Mesenteric fat pad (tissue), 1 donor: ENCODE measurements at places on chromosomes 2 and 18. TPM values are rescaled to one million over a fixed set of nuclear protein-coding genes. Genes with fewer than 3 reads are reported as not detected.
A peak's percentile ranks its signal among the peaks of the same experiment; 100 is the strongest.

DNA sequence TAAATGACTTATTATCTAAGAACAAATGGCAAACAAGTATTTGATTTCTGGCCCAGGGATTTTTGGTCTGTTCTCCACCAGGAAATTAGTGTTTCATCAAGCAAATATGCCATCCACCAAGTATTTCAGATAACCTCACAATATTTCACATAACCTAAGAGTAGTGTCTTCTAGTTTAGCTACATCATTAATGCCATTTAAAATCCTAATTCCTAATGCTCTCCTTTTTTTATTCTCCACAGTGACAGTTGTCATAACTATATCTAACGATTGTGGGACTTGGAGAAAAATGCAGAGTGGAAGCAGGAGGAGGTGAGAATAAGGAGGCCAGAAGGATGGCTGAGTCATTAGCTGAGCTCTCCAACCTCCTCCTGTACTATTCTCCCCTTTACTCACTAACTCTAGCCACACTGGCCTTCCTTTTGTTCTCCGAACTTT, 58.5 kb upstream of the CTLA4 start:
- DNase-seq = no peak

DNA sequence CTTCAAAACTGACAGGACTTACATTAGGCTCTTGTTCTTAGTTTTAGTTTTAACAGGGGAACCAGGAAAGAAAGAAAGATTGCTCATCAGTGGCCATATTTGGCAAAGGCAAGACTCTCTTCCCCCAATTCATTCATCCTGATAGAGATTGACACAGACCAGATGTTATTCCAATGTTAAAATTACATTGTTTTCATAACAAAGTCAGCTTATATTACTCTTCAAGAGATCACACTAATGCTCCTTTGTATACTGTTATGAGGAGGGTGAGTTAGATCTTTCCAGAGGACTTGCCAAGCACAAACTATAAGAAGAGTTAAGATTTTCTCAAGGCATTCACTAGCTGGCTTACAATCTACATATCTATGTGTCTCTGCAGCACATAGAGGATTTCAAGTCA, 252.1 kb downstream of the SLC8A1 start:
- no peak for DNase-seq

Gene ELOA2
- total RNA-seq = not detected

GRCh38 chr2:148603562-148603920, 41.0 kb upstream of the EPC2 start:
- no peak for DNase-seq

Gene ANXA4
- total RNA-seq = 58.3 TPM

Gene NCKAP5
- 1.7 TPM for total RNA-seq

GRCh38 chr2:101827246-101827645, 129.7 kb downstream of the MAP4K4 start:
- DNase-seq = no peak

DNA sequence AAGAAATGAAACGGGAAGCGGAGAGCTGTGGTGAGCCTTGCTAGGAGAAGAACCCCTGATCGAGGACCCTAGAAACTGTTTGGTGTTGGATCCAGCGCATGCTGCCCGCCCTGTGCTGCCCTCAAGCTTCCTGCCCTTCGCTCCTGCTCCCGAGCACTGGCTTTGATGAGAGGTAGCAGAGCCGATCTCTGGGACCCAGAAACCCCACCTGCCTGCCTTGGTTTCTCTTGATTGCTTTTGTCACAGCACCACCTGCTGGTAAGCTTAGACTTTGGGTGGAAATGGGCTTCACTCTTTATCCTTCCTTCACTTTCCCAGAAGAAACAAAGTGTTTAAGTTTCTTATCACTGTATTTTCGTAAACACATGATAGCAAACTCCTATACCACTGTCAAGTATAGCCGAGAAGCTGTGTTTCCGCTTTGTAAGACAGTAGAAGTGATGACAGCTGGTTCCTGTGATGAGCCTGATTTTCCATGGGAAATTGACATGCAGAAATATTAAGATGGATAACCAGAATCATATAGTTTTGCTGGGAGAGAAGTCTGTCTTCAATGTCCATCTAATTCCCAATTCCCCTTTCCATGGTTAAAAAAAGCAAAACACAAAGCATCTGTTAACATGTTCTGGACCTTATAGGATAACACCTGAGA, 267.4 kb downstream of the PHLPP1 start:
- DNase-seq = no peak

Gene APCDD1
- 232 TPM for total RNA-seq

DNA sequence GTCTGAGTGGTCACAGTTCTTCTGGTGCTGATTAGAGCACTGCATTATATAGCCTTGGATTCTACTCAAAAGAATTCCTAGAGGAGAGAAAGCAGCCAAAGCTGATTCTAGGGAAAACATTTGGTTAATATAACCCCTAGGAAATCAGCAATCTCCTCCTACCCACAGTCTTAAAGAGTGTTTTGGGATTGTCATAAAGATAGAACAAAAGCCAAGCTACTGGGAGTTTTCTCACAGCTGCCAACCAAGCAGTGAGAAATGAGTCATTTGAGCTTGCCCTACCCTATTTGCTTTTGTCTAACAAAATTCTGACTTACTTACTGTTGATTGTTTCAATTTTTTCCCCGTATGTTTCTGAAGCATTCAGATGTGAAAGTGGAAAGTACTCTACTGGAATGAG, 469.3 kb downstream of the PLCL1 start:
- DNase-seq = no peak

GRCh38 chr2:121193185-121193584, 91.8 kb downstream of the TFCP2L1 start:
- DNase-seq = peak; percentile 3

Gene UNC80
- not detected for total RNA-seq

DNA sequence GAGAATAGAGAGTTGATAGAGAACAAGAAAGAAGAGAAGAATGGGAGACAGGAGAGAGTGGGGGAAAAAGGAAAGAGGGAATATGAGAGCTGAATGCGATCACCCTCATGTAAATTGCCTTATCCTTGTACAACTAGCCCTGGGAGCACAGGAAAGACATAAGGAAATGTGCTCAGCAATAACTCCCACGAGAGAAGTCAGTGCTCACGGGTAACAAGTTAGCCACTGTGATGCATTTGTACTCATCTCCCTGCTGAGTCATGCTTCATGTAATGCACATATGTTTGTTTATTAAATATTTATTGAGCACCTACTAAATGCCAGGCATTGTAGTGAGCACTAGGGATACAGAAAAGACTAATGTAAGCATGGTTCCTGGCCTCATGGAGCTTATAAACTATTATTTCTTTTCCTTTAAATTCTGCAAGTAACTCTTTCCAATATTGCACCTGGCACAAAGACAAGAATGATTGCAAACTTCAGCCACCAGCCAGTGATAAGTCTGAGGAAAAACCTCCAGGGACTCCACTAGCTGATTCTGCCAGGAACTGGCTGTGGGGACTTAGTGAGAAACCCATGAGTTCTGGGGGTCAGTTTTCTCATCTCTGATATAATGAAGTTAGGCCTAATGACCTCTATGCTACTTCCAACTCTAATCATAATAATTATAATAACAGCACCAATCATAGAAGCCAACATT, 124.1 kb downstream of the LNPK start:
- no peak for DNase-seq

DNA sequence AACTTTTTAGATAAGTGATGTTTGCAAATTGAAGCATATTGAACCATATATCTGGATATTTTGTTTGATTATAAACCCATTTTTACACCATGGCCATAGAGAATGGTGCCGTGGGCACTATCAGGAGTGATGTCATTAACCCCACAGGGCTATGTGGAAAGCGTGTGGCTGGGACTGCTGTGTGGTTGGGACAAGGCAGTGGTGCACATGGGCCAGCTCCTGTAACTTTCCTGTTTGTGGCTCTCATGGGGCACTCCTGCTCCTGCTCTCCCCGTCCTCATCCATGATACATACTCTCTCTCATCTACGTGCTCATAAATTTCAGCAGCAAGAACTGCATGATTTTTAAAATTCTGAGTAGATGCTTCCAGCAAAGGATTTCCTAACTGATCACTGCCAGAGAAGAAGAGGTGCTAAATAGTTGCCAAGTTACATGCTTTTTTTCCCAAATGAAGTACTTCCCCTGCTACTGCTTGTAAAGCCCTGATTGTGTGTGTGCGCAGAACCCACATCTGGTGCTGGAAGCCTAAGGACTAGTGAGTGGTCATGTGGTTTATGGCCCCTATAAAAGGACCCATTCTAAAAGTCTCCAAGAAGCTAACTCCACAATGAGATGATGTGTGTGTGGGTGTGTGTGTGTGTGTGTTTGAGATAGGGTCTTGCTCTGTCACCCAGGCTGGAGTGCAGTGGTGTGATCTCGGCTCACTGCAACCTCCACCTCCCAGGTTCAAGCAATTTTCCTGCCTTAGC, 240.8 kb downstream of the NEDD4L start:
- no peak for DNase-seq

Gene IL37
- total RNA-seq = not detected

Gene CDK15
- total RNA-seq = 1.9 TPM

DNA sequence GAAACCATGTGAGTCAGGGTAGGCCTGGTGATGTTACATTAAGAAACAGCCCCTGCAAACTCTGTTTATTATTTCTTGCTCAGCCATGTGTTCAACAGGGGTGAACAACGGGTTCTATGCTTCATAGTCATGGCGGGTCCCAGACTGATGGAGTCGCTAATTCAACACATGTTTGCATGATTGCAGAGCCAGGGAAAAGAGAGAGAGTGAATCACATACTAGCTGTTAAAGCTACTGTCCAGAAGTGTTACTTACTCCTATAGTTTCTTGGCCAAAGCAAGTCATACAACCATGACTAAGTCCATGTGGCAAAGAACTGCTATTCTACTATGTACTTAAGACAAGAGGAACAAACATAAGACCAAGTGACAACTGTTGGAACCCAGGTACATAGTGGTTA, 241.2 kb upstream of the SKOR2 start:
- DNase-seq = no peak

Gene DIPK1C
- not detected for total RNA-seq

Gene CYP27A1
- 20.5 TPM for total RNA-seq

Gene CYTIP
- total RNA-seq = 16.0 TPM

DNA sequence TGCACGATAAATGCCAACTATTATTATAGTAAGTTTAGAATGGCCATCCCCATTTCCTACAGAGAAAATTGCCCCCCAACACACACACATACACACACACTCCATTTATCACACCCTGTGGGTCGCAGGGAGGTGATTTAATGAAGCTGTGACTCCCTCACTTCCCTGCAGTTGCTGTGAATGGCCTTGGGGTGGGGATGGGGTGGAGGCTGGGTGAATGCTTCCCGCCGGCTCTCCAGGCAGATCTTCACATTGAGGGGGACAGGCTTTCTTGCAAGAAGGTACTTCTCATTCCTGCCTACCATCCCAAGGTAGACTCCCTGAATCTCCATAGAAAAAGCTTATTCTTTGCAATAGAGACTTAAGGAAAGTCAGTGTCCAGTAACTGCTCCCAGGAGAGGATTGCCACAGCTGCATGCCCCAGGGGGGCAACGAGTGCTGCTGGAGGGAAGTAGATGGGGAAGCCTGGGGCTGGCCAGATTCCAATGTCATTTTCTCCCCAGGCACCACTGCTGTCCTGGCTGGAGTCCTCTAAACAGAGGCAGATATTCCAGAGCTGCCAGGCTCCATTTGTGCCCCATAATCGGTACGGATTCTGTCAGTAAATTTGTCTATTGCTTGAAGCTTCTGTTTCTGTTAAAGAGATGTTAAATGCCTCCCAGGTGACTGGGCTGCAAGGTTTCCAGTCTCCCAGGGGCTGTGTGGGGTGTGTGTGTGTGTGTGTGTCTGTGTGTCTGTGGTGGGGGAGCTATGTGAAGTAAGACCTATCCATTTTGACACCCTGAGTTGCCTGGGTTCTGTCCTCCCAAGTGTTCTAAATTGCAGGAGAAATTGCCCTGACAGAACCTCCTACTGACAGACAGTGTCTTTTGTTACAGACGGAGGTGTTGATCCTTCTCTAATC, 265.5 kb downstream of the SRBD1 start:
- DNase-seq = no peak

DNA sequence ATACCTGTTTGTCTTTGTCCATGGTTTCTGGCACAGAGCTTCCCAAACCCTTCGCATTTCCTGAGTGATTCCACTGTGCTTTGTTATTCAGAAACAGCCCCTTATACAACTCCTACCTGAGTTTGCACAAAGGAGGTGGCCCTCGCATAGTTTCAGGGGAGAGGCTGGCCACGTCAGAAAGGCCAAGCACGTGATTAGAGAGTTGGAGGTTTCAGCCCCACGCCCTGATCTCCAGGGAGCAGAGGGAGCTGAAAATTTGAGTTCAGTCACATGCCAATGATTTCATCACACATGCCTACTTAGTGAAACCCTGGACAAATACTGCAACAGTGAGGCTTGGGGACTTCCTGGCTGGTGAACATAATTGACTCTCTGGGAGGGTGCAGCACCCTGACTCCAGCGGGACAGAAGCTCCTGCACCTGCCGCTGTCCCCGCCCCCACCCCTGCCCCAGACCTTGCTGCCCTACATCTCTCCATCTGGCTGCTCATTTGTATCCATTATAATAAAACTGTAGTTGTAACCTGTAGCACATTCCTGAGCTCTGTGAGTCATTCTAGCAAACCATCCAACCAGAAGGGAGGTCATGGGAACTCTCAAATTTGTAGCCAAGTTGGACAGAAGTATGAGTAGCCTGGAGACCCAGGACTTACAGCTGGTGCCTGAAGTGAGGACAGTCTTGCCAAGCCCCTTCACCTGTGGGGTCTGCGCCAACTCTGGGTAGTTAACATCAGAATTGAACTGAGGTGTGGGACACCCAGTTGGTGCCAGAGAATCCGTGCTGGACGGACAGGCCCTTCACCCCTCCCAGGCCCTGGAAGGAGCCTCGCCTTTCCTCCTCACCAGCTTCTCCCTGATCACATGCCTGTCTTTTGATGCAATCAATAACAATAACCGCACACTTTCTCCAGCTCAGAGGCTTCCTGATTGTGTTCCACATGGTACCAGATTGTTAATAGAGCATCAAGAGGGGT, 224.3 kb downstream of the ANAPC1 start:
- no peak for DNase-seq

Gene ADNP2
- 16.0 TPM for total RNA-seq

DNA sequence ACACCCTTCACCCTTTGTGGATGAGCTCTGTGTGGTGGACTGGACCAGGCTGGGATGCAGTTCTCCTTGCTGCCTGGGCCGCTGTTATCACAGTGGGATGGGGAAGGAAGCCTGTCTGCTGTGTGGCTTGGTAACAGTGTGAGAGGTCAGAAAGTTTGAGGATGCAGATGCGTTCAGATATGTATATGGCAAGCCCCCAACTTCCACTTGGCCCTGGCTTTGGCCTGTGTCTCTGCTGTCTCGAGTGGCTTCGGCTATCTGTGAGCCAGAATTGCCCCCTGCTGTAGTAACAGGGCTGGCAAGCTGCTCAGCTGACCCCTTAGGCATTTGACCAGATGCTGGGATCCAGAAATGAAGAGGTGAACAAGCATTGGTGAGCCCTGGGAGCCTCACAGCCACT, 106.8 kb downstream of the WDSUB1 start:
- DNase-seq = no peak

GRCh38 chr2:132366421-132367180, 50.0 kb upstream of the GPR39 start:
- DNase-seq = no peak

Gene TMEFF2
- total RNA-seq = not detected

Gene DHRS9
- total RNA-seq = 2.8 TPM

- no peak for DNase-seq
Measured at GRCh38 chr2:120700659-120701058, 35.0 kb upstream of the GLI2 start.

- no peak for DNase-seq
Measured at GRCh38 chr18:6207116-6207515, 207.6 kb downstream of the L3MBTL4 start.

GRCh38 chr2:172749388-172749787, 13.7 kb downstream of the RAPGEF4 start:
- DNase-seq = no peak

GRCh38 chr2:151766437-151767153, 32.3 kb upstream of the NEB start:
- DNase-seq = no peak
